ENCODE measurements at places on chromosomes 6 and 20.

DNA sequence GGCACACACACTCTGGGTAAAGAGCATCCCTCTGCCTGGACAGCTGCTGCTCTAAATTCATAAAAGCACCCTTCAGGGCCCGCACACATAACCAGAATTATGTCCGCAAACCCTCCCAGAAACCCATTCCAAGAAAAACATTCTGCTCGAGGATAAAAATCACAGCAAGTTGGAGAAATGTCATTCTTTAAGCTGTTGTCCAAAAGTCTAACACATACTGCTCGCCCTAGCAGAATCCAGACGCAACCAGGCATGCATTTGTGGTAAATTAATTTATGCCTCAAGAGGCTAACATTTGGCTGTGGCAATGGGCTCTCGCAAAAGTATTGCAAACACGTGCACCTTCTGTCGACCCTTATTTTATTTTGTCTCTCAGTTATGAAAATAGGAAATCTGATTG, 116.1 kb upstream of the INSM1 start:
- no peak for DNase-seq

DNA sequence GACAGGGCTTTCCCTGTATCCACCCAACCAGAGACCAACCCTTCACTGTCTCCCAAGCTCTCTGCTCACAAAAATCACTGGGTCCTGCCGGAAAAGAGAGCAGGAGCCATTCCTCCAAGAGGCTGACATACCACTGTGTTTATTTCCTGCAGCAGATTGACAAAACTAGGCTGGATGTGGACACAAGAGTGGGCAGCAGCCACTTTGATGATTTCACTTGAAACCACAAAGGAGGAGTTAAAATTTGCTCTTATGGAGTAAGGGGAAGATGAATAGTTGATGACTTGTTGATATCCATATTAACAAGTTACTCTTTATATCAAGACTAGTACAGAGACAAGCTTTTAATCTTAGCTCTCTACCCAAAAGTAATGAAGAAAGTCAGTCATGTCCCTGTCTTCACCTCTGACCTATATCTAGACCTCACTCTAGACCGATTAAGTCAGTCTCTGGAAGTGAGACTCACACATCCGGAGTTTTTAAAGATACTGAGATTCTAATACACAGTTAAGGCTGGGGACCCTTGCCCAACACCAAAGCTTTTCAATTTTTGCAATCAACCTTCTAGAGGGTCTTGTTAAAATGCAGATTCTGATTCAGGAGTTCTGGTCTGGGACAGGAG, 73.8 kb downstream of the SCML4 start:
- DNase-seq: no peak

DNA sequence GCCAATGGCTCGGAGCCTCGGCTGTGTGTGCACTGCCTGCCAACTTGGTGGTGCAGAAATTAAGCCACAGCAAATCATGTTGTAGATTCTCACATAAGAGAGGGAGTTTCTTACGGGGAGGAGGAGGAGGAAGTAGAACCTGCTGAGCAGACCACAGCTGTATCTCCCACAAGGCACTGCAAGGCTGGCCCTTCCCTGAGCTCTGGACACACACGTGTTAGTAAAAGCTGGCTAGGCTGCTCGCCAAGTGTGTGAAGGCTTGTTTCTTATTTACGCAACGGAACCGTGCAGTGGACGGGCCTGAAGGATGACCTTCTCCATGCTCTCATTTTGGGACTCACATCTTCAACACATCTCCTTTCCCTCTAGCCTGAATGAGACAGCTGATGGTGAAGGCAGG, 15.7 kb upstream of the QKI start:
- DNase-seq: no peak

GRCh38 chr6:66662196-66662595, 955.2 kb upstream of the EYS start:
- DNase-seq: no peak

GRCh38 chr6:32655203-32655710, 11.2 kb downstream of the HLA-DQB1 start:
- no peak for DNase-seq

GRCh38 chr20:37362821-37363220, 16.9 kb downstream of the SRC start:
- no peak for DNase-seq

GRCh38 chr6:30893666-30894065, 9.3 kb downstream of the DDR1 start:
- no peak for DNase-seq

GRCh38 chr20:40945754-40946450, 82.7 kb upstream of the TOP1 start:
- no peak for DNase-seq

DNA sequence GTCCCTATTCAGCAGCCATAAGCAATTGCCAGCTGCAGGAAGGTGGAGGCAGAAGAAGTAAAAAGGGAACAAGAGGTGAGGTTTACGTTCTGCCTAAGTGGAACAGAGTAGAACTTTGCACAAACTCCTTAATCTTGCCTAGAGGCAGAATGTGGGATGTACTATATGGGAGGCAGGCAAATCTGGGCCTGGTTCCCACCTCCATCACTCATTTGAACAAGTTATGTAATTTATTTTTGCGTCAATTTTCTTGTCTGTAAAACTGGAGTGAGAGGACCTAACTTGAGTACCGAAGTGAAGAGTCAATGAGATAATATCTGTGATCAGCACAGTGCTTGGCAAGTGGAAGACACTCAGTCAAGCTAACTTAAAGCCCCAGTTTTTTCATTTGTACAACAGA, 2.0 kb upstream of the TPBG start:
- DNase-seq: no peak

GRCh38 chr20:19073584-19074218, 138.7 kb upstream of the SLC24A3 start:
- no peak for DNase-seq

- DNase-seq: no peak
Observed at GRCh38 chr6:48111143-48111506, at the start of gene PTCHD4. Gene PTCHD4 (minus strand): TSS chr6:48111197. CDS start chr6:48068957, 42,240 bp downstream.

DNA sequence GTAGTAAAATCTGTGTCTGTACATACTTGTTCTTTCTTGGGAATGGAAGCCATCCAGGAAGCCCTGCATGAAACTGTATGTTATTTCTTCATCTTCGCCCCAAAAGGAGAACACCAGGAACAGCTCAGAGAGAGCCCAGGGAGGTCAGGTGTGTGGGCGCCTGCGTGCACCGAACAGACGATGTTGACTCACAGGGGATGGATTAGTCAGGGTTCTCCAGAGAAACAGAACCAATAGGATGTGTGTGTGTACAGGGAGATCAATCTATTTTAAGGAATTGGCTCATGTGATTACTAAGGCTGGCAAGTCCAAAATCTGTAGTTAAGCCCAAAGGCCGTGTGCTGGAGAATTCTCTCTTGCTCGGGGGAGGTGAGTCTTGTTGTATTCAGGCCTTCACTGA, 45.7 kb downstream of the RNASET2 start:
- no peak for DNase-seq

All from activated T-helper 9 cell treated with anti-CD3 and anti-CD28 coated beads, Interleukin-2, amount 50 U/mL, for 16 hours (primary cell).